ENCODE measurements at places on chromosomes 3 and 15.
A peak's percentile ranks its signal among the peaks of the same experiment; 100 is the strongest.

DNA sequence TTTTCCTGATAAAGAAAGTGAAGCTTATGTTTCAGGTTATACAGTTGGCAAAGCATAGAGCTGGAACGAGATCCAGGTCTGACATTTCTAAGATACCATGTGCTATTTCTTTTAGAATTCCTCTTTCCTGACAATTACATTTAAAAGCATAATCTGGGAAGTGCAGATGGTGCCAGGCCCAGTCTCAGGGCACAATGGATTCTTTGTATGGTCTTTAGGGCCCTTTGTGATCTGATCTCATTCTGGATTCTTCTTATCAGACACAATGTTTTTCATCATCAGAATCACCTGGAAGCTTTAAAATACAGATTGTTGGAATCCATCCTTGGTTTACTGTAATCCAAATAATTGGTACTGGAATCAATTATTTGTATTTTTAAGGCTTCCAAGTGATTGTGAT is 18.6 kb upstream of the GLCE start:
- DNase-seq = no peak

DNA sequence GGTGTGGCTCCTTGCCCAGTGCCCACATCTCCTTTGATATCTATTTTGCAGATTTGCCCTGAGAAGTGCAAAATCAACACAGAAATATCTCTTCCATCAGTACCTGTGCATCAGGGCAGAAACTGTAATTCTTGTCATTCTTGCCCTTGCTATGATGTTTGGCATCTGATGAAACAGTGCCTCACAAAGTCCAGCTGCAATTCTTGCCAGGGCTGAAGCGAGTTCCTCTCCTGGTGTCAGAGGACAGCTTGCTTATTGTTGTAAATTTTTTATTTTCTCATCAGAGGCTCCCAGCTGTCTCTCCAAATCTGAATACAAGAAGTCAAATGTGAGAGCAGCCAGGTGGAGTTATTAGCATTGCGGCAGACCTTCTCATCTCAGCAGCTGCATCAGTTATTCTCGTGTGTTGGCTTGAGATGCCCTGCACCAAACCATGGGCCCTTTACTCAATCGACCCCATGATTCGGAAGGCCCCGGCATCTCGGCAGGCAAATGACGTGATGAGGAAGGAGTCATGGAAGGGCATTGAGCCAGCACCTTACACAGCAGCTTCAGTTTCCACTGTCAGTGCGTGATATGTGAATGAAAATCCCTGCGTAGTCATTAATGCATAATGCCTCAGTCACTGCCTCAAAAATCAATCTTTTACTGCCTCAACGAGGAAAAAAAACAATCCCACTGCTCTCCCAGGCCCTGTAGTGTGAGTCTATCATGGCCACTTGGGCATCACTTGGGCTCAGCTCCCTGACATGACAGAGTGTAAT is 93.4 kb downstream of the CCNL1 start:
- peak; percentile 75 for DNase-seq

DNA sequence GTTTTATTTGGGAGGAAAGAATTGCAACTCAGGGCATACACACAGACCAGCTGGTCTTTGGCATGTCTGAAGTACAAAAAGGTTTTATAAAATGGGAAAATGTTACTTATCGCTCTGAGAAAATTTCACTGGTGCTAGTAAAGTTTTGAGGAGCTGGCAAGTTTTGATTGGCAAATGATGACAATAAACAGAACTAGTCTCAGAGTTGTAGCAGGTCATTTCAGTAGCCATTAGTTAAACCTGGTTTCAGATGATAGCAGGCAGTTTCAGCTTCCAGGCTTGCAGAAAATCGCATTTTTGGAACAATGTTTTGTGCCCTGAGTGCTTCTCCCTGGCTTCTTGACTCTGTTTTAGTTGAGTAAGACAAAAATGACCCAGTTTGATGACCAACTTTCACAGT is 10.7 kb downstream of the B2M start:
- DNase-seq = no peak

GRCh38 chr3:114721864-114722263 is 425.2 kb downstream of the ZBTB20 start:
- DNase-seq = no peak

GRCh38 chr3:174116421-174116820 is 718.9 kb downstream of the NLGN1 start:
- DNase-seq = peak; percentile 12

- no peak for DNase-seq
Observed at GRCh38 chr15:75350601-75351361, 3.9 kb downstream of the NEIL1 start.

- DNase-seq = no peak
Observed at GRCh38 chr3:129432671-129433070, 4.2 kb upstream of the EFCAB12 start.

DNA sequence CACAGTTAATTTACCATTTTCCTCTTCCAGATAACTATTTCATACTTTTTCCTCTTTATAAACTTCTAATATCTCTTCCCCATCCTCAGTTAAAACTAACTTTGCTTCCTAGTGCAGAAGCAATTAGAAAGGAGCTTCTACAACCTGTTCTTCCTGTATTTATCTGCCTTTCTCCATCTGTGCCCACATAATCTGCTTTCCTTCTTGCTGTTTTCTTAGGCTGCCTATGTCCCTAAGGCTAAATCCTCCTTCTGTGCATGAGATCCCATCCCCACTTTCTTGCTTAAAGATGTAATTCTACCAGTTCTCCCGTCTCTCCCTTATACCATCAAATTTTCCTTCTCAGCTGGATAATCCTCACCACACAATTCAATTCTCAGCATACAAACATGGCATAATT is 28.3 kb upstream of the HGD start:
- DNase-seq = no peak

DNA sequence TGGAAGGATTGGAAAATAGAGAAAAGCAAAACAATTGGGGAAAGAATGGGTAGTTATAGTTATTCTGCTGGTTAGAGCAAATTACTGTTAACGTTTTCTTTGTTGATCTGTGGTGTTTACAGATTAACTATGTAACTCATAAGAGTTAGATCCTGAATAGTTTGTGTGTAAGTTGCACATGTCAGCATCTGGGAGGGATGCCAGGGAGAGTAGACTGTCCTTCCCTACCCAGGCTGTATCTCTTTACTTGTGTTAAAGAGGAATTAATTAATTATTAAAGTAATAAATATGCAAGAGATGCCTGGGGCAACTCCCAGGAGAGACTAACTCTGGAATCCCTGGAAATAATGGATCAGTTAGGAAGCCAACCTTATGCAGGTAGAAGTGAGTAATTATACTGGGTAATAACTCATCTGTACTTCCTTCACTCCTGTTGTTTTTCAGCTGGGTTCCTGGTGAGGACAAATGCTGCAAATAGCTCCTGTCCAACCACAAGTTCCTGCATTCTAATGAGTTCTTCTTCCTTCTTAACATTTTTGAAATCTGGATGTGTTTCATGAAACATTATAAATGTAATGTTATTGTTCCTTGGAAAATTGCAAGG is 18.9 kb downstream of the GHRL start:
- DNase-seq = peak; percentile 48

DNA sequence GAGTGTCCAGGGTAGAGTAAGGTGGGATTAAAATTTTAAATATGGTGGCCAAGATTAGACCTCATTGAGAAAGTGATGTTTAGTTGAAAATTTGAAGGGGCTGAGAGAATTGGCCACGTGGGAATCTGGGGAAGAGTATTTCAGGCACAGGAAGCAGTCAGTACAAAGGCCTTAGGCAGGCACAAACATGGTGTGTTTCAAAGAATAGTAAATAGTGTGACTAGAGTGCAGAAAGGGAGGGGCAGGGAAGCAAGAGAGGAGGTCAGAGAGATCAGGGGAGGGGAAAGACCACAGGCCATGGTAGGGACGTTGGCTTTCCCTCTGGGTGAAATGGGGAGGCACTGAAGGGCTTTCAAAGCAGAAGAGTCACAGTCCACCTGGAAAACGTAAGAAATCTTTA is 36.6 kb upstream of the POMGNT2 start:
- no peak for DNase-seq

DNA sequence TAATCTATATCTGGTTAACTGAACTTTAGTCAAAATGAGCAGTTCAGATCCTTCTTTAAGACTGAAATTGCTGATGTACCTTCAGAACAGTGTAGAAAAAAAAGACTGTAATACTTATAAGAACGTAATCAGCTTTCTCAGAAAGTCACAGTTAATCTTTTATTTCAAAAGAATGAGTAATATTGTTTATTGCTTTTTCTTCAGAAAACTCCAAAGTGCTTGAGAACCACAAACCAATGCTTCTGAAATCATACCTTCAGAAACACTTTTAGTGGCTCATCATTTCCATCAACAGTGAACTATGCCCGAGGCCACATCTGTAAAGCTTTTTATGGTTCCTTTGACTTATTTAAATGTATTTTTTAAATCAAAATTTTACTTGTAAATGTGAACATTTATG is 33.3 kb upstream of the CLASP2 start:
- DNase-seq = no peak

- DNase-seq = no peak
Observed at GRCh38 chr15:99057697-99058420, 47.0 kb upstream of the SYNM start.

GRCh38 chr15:25368850-25369249 is 70.0 kb downstream of the UBE3A start:
- peak; percentile 47 for DNase-seq

DNA sequence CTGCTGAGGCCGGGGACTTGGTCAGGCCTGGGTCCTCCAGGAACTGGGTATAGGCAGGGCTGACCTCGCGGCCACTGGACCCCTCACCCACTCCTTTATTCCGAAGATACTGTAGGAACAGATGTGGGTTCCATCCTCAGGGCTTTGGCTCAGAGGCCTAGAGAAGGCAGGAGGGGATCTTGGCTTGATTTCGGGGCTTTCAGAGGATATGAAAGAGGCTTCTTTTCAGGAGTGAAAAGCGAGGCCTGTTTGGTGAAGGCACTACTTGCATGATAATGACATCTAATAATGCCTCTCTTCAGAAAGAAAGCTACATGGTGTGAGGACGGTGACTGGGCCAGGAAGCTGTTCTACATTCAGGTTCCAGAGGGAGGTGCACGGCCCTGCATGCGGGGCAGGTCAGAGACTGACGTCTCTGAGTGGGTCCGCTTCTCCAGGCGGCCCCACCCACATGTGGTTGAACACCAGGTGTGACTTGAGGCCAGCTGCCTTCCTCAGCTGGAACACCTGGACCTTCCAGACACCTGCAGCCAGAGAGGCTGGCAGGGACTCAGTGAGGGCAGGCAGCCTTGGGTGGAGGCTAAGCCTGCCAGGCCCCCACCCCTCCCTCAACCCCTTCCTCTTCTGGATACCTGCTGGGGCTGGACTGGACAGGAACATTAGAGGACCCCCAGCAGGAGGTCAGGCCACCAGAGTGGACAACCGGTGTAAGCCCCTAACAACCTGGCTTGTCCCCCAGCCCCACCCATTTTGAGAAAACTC is 31.1 kb upstream of the HHATL start:
- DNase-seq = no peak

DNA sequence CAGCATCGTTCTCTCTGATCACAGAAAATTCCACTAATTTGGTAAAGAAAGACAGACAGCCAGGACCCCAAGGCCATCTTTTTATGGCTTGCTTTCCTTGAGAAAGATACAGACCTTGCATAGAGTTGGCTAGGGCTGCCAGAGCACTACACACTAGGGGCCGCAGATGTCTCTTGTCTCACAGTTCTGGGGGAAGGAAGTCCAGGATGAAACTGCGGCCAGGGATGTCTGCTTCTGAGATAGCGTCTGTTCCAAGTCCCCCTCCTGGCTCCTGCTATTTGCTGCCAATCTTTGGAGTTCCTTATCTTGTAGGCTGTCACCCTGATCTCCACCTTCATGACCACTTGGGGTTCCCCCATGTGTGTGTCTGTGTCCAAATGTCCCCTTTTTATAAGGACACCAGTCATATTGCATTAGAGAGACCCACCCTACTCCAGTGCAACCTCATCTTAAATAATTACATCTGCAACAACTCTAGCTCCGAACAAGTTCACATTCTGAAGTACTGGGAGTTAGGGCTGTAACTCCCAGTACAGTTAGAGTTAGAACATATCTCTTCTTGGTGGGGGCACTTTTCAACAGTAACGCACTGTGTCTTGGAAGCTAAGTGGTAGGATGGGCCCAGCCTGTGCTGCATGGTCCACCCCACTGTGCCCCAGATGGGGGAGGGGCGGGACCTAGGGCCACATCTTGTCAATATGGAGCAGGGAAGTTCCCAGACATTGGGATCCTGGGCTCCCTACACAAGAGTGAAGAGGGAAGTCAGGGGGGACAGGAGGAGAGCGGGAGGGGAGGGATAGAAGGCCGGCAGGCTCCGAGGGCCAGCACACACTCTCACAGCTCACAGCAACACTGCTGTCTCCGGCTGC is 42.2 kb downstream of the KLF15 start:
- DNase-seq = no peak
